ENCODE measurements at places on chromosomes 4 and X. TPM values are rescaled to one million over a fixed set of nuclear protein-coding genes. Genes with fewer than 3 reads are reported as not detected.

Gene F8A2
- not detected for total RNA-seq

Gene PRSS12
- total RNA-seq: 14.6 TPM

Gene NPY5R
- total RNA-seq: under 0.01 TPM

Gene MSANTD1
- total RNA-seq: 0.56 TPM

All from regular cardiac myocyte (primary cell).